ENCODE measurements at places on chromosomes 13 and 19.

DNA sequence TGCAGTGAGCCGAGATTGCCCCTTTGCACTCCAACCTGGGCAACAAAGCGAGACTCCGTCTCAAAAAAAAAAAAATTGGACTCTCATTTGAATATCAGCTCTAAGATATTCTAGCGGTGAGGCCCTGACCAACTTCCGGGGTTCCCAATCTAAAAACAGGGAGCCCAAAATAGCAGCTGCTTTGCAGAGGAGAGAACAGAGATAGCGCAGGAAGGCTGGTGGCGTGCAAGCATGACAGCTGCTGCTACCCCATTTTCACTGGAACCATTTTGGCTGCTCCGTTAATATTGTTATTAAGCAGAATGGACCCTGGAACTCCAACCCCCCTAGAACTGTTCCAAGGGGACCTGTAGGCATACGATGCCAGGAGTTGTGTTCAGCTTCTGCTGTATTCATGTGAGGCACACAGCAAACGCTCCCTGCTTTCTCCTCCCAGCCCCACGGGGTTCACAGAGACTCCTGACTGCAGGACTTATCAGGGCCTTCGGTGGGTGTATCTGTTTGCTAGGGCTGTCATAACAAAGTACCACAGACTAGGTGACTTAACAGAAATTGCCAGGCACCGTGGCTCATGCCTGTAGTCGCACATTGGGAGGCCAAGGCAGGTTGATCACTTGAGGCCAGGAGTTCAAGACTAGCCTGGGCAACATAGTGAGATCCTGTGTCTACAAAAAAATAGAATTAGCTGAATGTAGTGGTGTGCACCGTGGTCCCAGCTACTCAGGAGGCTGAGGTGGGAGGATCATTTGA, 11.5 kb downstream of the STXBP2 start:
- no peak for DNase-seq

GRCh38 chr19:50329146-50329925, at the start of gene KCNC3:
TSS of gene KCNC3 (minus strand) at chr19:50329377. CDS start at chr19:50329082, 295 bp downstream.
- no peak for DNase-seq

DNA sequence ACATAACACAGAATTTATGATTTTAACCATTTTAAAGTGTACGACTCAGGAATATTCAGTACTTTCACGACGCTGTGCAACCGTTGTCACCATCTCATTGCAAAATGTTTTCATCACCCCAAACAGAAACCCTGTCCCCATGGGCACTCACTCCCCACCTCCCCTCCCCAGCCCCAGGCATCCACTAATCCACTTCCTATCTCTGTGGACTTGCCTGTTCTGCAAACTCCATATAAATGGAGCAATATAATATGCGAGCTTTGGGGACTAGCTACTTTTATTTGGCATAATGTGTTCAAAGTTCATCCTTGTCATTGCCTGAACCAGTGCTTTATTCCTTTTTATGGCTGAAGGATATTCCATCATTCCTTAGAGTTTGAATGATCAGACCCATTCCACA, 7.3 kb upstream of the INSR start:
- no peak for DNase-seq

GRCh38 chr13:69793783-69794453, 313.7 kb upstream of the ATXN8OS start:
- no peak for DNase-seq

- no peak for DNase-seq
Observed at GRCh38 chr19:14237014-14237941, 31.3 kb upstream of the ADGRL1 start.
